ENCODE measurements at places on chromosomes 16 and 17.

- DNase-seq, result peak; percentile 75
Observed at GRCh38 chr16:726438-727290, at the start of the genes CCDC78 and HAGHL. TSS of gene CCDC78 (minus strand) at chr16:726443. CDS start at chr16:726367, 76 bp downstream. TSS of gene HAGHL (plus strand) at chr16:727106. CDS start at chr16:727510, 404 bp downstream.

- DNase-seq, result peak; percentile 26
Observed at GRCh38 chr17:81980707-81981343, 3.4 kb downstream of the ASPSCR1 start.

DNA sequence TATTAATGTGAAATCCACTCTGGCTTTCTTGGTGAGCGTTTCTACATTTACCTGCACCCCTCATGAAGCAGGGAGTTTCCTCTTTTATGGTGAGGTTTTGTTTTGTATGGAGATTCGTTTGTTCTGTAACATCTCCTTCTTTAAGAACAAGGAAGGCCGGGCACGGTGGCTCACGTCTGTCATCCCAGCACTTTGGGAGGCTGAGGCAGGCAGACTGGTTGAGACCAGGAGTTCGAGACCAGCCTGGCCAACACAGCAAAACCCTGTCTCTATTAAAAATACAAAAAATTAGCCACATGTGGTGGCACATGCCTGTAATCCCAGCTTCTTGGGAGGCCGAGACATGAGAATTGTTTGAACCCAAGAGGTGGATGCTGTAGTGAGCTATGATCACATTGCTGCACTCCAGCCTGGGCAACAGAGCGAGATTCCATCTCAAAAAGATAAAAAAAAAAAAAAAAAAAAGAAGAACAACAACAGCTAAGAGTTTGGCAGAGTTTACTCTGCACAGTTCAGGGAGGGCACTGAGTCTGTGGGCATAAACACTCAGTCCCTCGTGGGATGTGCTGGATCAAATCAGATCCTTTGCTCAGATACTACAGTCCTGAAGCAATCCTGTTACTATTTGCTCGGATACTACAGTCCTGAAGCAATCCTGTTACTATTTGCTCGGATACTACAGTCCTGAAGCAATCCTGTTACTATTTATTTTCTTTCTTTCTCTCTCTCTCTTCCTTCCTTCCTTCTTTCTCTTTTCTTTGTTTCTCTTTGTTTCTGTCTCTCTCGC, 28.9 kb downstream of the ADCY9 start:
- DNase-seq, result no peak

DNA sequence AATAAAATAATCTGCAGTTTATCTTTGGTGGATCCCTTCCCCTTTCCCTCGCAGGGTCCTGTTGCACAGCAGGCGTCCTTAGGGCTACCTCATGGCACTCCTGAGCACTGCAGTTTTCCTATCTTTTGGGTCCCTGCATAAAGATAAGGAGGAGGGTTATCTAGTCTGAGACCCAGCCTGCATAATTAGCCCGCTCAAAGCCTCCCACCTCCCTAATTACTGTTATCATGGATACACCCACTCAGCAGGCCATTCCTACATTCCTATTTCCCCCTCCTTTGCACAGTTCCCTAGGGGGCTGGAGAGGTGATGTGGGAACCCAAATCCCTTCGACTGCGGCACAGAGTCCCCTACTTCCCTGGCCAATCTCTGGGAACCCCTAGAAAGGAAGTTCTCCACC, 5.1 kb upstream of the CLUH start:
- no peak for DNase-seq

- DNase-seq, result no peak
Observed at GRCh38 chr16:50603206-50604064, 55.2 kb downstream of the NKD1 start.

DNA sequence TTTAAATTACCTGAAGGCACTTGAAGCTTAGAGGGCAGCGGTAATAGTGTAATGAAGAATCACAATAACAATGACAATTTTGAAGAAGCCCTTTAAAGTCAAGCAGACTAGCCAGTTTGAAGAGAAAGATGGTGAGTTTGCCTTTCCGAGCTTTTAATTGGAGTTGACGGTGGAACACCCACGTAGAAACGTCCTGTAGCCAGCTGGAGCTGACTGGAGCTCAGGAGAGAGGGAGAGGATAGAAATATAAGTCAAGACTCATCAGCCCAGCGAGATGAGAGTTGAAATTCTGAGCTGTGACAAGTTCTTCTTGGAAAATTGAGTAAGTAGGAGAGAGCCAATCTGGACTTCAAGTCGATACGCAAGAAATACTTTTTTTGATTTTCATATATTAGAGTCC, 91.7 kb upstream of the CACNG3 start:
- DNase-seq, result no peak

DNA sequence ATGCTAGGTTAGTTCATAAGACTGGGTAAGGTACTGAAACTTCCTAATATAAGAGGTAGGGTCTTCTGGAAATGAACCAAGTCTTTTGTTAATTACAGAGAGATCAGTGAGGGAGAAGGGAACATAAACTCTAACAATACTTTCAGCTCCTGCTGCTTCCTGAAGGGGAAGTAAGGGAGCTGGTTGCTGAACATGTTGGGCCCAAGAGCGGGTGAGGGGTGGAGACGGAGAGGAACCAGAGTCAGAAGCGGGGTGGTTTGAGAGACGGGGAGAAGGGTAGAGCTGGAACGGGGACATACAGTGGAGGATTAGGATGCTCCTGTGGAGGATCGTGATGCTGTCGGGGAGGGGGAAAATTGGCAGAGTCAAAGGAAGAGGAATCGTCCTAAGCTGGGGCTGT, 11.5 kb upstream of the ZNF747 start:
- no peak for DNase-seq

DNA sequence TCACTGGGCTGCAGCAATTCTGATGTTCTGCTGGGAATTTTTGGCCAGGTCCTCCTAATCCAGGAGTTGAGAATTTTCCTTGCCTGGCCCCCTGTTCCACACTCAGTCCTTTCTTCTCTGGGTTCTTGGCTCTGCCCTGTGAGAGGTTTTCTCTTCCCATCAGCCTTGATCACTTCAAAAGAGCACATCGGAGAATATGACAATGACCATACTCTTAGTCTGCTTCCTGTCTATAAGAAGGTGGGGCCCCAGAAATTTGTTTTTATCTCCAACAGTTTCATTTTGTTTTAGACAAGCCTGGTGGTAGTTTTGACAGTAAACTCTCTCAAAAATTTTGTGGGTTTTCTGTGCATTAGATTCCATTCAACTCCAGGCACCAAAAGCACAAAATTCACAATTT, 70.7 kb downstream of the C17orf67 start:
- DNase-seq, result no peak

GRCh38 chr16:17470908-17471718, at the start of gene XYLT1:
TSS of gene XYLT1 (minus strand) at chr16:17470960. CDS start at chr16:17470796, 164 bp downstream.
- DNase-seq, result peak; percentile 68

DNA sequence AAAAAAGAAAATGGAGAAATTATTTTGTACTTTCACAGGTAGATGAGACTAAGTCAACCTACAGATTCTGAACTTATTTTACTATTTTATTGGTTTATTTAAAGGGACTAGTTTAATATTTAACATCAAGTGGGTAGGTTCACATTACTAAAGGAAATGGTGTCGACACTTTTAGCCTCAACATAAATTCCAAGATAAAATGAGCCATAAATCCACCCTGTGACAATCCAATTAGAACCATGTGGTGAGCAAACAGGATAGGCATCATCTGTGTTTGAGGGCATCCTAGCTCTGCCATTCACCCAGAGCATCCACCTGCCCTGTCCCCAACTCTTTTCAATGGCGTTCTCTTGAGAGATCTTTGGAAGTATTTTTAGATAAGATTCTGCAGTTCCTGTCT, 92.8 kb upstream of the PMFBP1 start:
- DNase-seq, result no peak

GRCh38 chr17:8922451-8922850, 43.1 kb downstream of the PIK3R5 start:
- no peak for DNase-seq

DNA sequence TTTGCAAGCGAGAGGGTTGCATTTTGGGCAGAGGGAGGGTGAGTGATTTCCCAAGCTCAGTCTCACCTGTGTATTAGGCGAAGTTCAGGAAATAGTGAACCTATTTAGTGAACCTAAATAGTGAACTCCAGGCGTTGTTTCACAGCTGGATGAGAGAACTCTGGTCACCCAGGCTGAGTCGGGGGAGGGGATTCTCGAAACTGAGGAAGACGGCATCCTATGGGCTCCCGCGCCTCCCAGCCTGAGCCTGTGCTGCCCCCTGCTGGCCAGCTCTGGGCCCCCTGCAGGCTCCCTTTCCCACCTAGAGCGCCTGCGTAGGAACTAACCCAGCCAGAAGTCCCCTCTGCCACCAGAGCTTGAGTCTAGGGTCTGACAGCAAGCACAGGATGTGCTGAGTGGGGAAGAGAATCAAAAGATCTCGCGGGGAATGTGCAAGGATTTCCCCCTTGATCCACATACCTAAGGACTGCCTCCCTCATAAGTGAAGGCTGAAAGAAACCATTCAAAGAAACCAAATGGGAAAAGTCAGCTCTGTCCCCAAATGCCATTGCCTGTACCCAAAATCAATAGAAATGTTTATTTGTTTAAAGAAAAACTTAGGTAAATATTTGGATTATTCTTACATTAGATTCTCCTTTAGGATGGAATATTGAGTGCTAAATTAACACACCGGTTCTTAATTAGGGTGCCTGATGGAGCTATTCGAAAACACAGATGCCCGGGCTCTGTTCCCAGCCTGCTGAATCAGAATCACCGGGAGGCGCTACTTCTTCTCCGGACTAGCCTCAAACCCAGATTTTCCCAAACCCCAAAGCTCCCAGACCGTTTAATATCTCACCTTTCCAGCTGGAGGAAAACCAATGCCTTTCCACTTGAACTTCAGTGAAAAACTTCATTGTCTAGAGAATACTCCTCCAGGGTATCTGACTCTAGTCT, 14.8 kb upstream of the MARVELD3 start:
- DNase-seq, result peak; percentile 71

DNA sequence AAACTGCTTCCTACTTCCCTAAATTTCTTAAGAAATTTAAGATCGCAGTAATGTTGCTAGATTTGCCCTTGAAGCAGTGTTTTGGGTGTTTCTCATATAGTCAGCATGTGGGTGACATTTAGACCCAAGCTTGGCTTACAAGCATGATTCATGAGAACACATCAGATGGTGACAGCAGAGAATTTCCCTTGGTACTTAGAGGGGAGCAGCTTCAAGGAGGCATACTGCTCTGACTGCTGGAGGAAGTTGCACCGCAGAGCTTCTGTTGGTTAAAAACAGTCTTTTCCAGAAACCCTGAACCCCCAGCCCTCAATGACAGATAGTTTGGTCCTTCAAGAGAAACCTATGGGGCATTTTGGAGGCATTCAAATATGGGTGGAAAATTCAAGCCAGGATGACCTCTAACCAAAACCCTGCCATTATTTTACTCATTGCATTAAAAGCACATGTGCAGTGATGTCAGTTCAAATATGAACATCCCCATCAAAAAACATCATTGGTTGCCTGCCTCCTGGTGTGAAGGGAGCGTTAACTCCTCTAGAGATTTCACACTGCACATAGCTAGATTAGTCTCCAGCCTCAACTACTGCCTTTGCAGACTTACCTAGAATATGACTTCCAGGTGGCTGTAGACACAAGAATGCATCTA, 201.5 kb upstream of the CACNG5 start:
- DNase-seq, result peak; percentile 21

DNA sequence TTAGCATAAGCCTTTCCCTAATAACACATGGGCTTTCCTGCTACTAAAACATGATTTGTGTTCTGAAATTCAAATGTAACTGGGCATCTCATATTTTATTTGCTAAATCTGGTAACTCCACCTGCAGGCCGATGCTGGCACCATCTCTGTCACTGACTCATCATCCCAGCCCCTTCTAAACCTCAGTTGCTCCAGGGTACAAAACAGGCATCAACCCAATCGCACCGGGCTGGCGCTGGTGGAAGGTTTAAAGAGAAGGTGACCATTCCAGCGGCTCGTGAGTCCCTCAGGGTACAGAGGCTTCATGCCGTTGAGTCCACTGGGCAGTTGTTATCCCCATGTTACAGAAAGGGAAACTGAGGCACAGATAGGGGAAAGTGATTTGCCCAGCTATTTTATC, 27.1 kb downstream of the PPL start:
- no peak for DNase-seq

- no peak for DNase-seq
Observed at GRCh38 chr16:66220702-66221101, 145.8 kb upstream of the CDH5 start.

DNA sequence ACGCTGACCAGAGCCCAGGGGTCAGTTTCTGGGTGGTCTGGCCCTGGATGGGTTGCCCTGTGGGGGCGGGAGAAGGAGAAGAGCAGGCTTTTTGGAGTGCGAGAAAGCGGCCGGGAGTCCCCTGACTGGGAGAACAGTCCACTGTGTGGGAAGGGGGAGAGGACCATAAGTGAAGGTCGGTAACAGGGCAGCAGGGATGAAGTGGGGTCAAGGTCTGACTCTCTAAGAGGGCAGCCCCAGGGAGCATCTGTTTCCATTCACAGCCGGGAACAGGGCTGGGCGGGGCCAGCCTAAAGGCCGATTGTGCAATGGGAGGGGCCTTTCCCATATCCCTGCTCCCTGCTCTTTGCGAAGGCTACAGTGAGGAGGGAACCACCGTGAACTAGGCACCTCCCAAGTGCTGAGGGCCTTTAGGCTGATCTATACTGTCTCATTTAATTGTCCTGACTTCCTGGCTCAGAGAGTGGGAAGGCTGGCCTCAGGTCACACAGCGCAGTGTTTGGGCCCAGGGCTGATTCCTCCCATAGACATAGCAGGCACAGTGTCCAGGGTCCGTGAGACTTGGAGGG, 10.4 kb upstream of the WFDC1 start:
- no peak for DNase-seq

DNA sequence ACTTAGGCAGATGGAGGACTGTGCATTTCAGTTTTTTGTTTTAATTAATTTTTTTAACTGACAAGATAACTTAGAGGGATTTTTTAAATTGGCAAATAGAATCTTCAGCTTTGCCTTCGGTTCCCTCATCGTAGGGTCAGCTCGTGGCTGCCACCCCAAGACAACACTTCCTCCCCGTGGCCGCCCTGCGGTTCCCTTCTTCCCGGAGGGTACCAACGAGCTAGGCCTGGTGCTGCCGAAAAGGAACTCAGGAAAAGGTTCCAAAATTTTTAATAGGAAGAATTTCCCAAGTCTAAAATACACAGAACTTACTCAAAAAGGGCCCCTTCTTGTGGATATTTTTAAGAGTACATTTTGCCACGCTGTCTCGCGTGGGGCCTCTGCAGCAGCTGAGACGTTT, 210.4 kb upstream of the CHMP6 start:
- no peak for DNase-seq

DNA sequence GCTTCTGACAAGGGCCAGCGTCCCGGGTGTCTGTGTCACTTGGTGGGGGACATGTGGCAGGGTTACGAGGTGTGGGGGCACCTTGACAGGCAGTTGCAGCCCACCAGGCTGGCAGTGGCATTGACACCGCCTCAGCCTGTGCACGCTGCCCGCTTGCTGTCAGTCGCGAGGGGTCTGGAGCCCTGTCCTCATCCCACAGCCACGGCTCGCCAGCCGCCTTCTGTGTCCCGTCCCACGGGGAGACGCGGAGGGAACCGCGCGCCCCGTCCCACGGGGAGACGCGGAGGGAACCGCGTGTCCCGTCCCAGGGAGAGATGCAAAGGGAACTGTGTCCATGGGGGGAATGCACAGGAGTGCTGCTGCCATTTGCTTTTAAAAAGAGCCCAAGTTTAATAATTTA, 3.5 kb downstream of the PABPN1L start:
- DNase-seq, result no peak

All from CD4-positive, alpha-beta T cell treated with Interleukin-21 for 1 hour (primary cell).